NB4 (cell line): ENCODE measurements at places on chromosomes 1 and 21.
A peak's percentile ranks its signal among the peaks of the same experiment; 100 is the strongest.

DNA sequence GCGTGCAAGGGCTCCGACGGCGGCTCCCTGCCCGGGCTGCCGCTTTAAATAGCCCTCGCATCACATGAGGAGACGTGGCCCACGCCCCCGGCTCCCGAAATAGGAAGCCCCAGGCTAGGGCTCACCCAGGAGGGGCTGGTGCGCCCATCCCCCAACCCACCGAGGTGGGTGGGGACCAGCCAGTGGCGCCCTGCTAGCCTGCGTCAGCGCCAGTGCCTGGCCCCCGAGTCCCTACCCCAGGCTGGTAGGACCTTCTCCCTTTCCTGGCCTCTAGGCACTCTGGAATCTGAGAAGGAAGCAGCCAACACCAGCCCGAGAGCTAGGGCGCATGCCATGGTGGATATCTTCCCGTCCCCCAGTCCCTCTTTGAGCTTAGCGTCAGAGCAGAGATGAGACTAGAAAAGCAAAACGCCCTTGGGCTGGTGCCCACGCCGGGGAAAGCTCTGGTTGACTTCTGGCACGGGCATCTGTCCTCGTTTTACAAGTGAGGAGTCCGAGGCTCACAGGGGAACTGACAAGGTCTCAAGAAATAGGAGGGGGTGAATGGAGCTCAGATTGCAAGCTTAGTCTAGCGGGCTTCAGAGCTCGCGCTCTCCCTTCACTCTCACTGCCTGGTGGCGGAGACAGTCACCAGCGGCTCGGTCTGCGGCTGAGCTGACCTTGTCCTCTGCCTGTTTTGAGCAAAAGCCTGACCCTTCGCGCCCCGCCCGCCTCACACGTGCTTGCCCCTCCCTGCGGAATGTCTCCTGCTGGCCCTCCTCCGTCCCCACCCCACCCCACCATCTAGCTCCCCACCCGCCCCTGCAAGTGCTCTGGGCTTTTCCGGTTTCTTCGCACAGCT, at the start of gene FABP3:
Gene FABP3 (minus strand): TSS at position 21 of the 841 bp plus-strand sequence. CDS start 62 bp downstream, outside the sequence.
- peak; percentile 56 for DNase-seq

DNA sequence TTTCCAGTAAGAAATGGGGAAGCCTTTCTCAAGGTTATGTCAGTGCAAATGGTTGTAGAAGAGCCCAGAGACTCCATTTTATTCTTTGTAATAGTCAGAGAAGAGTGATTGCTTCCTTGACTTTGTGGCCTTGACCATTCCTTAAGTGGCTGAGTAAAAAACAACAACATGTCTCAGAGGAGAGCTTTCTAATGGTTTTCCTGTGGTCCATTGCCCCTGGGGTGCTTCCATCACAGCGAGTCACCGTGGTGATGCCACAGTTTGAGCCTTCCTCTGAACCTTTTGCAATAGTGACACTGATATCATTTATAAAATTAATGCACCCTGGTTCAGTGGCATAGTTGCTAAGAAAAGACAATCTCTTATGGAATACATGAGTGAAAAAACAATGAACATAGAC, 38.6 kb downstream of the PAPPA2 start:
- no peak for DNase-seq

- no peak for DNase-seq
Measured at GRCh38 chr1:149933208-149933607, 3.5 kb downstream of the MTMR11 start.

DNA sequence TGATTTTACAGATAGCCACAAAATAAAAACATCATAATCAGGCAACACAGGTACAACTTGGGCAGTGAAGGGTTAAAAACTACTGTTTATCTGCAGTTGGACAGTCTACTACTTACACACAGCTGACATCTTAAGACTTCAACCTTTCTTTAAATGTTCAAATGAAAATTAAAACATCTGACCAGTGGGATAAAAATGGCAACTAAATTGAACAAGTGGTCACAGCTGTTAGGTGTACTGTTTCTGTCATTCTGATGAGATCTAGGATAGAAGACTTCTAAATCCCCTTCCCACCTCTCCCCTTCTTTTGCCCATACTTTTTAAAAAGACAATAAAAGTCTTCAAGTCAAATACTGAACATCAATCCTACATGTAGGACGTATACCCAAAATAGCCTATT, 56.2 kb downstream of the ENAH start:
- no peak for DNase-seq

GRCh38 chr21:45735259-45736000, 91.9 kb downstream of the PCBP3 start:
- DNase-seq: no peak

DNA sequence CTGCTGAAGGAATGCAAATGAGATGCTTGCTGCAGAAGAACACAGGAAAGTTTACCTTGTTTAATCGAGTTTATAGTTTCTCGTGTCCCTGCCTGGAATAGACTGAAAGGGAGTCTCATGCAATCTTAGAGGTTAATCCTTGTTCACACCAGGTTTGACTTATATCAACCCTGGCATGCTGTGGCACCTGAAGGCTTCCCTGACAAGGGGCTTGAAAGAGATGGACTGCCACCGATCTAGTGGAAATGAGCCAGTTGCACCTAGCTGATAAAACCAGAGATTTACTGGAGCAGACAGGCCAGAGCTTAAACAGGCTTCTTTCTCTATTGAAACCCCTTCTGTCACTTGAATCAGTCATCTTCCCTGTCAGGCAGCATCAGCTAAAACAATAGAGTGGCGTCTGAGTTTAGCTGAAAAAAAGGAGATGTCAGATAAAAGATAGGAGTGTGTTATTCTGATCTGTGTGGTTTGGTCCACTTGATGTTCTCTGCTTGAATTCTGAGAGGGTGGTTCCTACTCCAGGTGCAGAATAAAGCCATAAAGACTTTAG, 349.7 kb downstream of the RWDD3 start:
- no peak for DNase-seq

DNA sequence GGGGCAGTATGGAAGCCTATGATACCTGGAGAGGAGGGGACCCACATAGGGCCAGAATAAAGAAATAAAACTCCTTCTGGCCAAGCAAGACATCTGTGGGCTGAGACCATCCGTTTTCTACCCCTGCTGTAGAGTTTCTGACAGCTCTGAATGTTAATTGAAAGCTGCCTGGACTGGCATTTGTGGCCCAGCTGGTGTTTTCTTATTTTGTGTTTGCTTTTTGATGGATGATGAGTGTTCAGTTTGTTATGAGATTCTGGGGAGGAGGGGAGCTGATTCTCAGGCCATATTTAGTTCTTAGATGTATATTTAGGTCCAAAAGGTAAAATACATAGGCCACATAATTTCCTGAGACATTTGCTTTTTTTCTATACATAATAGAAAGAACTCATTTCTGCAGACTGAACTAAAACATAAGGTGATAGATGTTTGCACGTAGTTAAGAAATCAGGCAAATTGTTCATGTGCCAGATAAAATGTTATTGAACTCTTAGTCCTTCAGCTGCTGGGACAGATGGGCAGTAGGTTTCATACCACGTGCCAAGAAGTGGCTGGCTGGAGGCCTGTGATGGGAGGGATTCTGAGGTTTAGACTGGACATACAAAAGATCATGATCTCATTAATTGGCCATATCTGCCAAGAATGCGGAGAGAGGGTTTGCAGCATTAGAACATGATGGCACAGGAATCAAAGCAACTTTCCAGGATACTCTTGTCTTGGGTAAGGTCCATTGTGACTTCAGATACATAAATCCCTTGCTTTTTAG, 54.1 kb downstream of the DSCAM start:
- no peak for DNase-seq
